Activated naive CD4-positive, alpha-beta T cell treated with Interleukin-2 at 50 U/mL for 16 hours (primary cell): ENCODE measurements at places on chromosomes 5 and 9.

DNA sequence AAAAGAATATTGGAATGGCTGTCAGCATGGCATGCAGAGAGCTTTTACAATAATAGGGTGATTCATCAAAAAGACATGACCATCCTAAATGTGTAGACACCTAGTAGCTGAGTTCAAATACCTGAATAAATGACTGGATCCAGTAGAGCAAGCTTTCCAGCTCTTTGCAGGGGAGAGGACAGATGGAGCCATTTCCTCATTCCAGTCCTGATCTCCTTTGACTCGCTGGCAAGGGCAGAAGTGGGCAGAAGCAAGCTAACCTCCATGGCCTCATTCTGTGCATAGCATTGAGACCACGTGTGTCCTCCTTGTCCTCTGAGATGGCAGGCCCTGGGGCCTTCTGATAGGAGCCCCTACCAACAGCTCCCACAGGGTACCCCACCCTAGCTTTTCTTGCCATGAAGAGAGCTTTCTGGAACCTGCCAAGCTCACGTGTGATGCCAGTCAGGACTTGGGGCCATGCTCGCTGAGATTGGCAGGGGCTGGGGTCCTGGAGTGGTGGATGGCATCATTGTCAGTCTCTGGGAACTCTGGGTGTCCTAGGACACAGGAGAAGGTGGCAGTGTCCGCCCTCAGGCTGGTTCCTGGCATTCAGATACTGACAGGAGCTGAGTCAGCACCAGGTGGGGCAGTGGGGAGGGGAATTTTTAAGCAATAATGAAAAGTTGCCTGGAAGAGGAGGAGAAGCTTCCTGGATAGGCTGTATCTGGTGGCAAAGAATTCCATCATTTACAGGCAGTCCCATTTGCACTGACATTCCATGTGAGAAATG is 33.6 kb downstream of the WWC1 start:
- DNase-seq = no peak

DNA sequence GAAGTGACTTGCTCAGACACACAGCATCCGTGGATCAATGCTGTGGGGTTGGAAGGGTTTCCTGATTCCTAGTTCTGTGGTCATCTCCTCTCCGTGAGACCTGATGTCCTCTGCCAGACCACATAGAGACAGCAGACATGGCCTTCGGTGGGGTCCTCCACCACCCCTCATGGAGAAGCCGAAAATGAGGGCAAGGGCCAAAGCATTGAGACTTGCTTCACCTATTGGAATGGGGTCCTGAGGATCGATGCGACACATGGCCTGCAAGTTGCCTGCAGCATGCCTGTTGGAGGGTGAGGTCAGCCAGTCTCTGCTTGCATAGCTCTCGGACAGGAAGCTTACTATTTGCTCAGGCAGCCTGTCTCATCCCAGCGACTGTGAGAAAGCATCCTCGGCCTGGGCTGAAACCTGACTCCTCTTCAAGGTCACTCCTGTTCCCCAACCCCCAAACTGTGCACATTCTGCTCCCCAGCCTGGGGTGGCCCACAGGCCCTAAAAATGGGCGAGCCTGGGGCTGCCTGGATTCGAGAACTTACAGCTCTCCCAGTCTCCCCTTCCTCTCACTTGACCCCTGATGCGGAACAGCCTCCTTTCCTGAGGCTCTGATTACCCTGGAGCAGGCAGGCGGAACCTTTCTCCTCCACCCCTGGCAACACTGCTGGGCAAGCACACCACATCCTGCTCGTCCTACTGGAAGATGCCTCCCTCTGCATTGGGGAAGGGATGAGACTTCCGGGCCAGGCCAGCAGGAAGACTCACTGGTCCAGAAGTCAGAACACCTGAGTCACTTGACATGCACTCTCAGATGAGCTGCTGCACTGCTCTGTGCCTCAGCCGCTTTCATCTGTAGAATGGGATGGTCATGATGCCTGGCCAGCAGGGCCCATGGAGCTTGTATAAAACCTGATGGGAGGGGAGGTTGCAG is 186.9 kb downstream of the RGS3 start:
- no peak for DNase-seq

GRCh38 chr9:19127871-19128500 is 694 bp upstream of the PLIN2 start:
- DNase-seq = peak; percentile 39

GRCh38 chr5:159104051-159104651 is 4.4 kb upstream of the EBF1 start:
- DNase-seq = no peak

DNA sequence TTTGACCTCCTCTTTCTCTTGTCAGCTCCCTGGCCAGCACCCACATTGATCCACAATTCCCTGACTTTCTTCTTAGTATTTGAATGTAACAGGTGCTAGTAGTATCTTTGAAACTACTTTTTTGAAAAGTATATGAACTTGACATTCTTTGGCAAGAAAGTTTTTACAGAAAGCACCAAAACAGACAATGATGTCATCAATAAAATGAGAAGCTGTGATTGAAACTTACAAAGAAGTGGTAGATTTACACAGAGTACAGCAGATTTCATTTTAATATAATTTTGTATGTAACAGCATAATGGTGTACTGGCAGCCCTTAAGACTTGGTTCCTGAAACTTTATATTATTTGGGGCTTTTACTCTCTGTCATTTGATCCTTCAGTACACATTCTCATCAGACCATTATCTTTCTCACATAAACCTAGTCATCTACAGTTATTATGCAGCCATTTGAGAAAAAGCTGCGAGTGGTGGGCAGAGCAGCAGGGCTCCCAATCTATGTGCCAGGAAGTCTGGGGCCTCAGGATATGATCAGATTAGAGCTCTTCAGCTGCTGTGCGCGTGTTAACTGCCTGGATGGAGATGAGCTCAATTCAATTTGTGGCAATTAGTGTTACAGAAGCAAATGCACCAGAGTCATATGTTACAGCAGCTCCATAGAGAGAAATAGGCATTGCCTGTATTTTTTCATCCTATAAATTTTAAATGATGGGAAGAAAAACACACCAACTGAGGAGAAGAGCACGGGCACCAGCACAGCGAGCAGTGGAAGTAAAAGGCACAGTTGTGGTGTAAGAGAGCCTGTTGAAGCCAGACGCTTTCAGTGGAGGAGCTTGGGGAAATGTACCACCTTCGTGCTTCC is 126.1 kb downstream of the STARD4 start:
- DNase-seq = no peak

GRCh38 chr9:33222031-33222430 is 17.9 kb upstream of the SPINK4 start:
- no peak for DNase-seq

- DNase-seq = no peak
Measured at GRCh38 chr9:8651846-8652215, 852.3 kb upstream of the DMAC1 start.

- DNase-seq = no peak
Measured at GRCh38 chr5:90307322-90307721, 102.2 kb downstream of the CETN3 start.

- DNase-seq = no peak
Measured at GRCh38 chr9:117777823-117778222, 73.6 kb downstream of the TLR4 start.

- no peak for DNase-seq
Measured at GRCh38 chr9:132288361-132288760, 66.4 kb downstream of the SETX start.

- no peak for DNase-seq
Measured at GRCh38 chr5:133825631-133826289, 142.7 kb downstream of the C5orf15 start.

GRCh38 chr9:97868859-97869258 is 15.8 kb downstream of the FOXE1 start:
- DNase-seq = no peak

DNA sequence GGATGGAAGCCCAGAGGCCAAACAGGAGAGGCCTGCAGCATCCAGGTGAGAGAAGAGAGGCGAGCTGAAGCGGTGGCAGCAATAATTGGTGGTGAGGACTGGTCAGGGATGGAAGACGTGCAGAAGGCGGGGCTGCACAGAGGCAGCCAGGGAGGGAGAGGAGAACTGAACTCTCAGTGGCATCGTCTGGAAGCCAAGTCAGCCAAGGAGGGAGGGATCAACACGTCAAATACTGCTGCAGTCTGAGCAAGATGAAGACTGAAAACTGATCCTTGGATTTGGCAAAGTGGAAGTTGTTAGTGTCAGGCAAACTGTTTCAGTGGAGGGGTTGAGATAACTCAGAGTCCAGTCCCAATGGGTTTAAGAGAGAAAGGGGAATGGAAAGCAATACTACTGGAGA is 145.4 kb downstream of the CDK5RAP2 start:
- no peak for DNase-seq

- DNase-seq = no peak
Measured at GRCh38 chr9:114911167-114911821, 19.1 kb downstream of the TNFSF8 start.

- DNase-seq = no peak
Measured at GRCh38 chr9:130196643-130197042, 24.4 kb downstream of the NCS1 start.

DNA sequence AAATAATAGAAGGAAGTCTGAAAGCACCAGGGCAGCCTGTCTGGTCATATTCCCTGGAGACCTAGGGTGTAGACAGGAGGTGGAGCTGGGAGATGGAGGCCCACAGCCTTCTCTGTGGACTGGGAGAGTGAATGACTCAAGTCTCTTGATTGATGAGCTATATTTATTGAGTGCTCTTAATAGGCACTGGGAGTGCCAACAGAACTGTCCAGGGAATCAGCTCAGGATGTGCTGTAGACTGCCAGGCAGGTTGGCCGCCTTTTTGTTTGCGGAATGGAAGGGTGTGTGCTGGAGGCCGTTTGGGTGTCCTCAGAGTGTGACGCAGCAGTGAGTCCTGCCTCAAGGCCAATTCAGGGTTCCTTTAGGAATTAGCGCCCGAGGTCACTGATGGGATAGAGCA is 33.4 kb upstream of the POMT1 start:
- DNase-seq = no peak

DNA sequence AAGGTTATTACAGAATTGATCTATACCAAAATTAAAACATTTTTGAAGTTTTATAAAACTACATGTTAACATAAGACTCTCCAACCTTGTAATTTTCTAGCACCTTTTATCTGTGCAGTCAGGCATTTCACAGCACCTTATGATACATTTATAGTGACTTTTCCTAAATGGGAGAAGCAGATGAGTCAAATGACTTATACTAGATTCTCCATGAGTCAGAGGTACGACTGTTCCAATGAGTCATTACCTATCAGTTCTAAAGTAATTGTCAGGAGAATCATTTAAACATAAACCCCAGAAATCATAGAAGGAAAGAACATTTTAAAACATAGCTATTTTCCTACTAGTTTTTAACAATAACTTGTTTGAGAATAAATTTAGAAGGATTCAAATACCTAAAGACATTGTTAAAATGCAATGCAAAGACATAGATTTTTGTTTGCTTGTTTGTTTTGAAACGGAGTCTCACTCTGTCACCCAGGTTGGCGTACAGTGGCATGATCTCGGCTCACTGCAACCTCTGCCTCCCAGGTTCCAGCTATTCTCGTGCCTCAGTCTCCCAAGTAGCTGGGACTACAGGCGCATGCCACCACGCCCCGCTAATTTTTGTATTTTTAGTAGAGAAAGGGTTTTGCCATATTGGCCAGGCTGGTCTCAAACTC is 34.7 kb upstream of the DMXL1 start:
- DNase-seq = no peak

DNA sequence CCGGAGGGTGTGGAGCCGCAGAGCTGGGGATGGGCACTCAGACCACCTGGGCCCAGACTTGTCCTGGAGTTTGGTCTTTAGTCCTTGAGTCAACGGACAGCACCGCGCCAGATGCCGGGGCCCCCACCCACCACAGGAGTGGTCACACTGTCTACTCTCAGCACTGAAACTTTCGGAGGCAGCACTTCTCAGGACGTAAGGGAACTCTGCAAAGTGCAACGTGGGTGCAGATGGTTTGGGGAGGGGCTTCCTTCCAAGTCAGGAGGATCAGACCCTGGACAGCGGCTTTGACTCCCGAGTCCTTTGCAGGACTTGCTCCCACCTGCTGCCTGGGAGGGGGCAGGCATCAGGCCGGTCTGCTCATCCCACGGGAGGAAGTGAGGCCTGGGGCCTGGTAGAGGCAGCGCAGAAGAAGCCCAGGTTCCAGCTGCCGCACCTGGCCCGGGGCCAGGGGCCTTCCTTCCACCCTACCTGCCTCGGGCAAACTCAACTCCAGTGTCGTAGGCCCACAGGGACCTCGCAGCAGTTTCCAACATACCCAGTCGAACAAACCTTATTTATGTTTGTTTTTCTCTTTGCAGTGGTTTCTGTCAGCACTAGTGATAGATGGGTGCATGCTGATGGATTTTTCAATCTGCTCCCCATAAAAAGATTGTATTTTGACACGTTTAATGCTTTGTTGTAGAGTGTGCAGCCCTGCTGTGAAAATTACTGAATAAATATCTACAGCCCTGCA is 149.8 kb upstream of the PPP1R26 start:
- no peak for DNase-seq

- DNase-seq = no peak
Measured at GRCh38 chr9:13554626-13555025, 275.1 kb upstream of the MPDZ start.

GRCh38 chr5:179287631-179288030 is 57.6 kb downstream of the ADAMTS2 start:
- no peak for DNase-seq

DNA sequence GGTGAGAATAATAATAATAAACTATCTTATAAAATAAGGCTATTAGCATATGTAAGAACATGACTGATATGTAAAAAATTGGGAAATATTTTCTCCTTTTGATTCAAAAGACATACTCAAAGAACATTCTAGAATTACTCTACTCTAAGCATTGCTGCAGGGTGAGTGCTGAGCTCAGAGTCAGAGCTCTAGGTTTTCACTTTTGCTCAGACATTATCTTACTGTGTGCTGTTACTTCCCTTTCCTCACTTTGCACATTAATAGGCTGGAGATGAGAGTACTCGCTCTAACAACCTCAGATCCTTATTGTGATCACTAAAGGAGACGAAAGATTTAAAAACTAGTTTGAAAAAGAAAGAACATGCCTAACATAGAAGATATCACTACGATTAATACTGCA is 99.4 kb upstream of the C9orf72 start:
- no peak for DNase-seq

DNA sequence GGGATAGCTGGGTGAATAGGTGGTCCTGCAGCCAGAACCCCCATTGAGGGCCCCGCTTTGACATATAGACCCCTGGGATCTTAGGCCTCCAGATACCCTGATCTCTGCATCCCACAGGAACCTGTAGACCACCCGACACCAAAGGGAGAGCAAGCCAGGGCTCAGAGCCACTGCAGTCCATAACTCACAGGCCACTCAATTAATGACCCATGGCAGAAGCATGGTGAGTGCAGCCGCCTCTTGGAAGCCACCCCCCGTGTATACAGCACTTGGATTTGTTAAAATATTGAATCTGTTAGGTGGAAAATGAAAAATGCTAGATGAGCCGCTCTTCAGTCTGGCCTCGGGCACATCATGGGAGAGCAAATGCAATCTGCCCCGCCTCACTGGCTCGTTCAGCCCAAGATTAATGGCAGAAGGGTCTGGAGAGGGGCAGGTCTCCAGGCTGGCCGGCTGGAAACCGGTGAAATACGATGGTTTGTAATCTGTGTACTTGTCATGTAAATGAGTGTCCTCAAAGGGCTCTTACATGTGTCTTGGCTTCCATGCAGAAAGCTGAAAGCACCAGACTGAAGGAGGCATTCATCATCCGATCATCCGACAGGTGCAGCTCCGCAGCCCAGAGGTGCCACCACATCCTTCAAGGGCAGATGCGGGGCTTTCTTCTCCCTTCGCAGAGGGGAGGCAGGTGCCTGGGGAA is 111.3 kb downstream of the OLFM1 start:
- no peak for DNase-seq
